Activated CD8-positive, alpha-beta memory T cell treated with anti-CD3 and anti-CD28 coated beads, Interleukin-2, amount 50 U/mL, for 48 hours (primary cell): ENCODE measurements at places on chromosomes 2 and 18.
A peak's percentile ranks its signal among the peaks of the same experiment; 100 is the strongest.

DNA sequence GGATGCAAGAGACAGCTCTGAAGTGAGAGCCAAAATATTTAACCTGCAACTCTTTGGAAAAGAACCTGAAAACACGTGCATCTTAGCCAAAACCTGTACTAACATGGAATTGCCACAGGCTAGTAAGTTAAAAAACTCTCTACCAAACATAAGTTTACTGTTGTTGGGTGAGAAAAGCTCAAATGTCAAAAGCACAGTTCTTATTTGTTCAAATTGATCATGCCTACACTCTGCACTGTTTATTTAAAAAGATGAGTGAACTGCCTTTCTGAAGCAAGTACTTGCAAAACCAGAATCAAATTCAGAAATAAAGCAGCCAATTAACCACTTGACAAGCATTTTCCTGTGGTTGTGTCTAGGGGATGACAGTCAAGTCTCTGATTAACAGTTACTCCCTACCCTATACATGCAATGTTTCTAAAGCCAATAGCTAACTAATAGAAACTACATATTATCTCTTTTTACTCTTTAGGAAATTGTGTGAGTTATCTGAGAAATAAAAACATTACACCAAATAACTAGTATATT is 5.6 kb downstream of the IKZF2 start:
- DNase-seq: no peak

GRCh38 chr18:77105028-77105427 is 27.6 kb downstream of the MBP start:
- DNase-seq: peak; percentile 40

- no peak for DNase-seq
These were observed 16.7 kb downstream of the ANKRD12 start for GRCh38 chr18:9153256-9153655.

- DNase-seq: no peak
These were observed 134.6 kb downstream of the TSN start for GRCh38 chr2:121890041-121890440.

GRCh38 chr2:45836316-45836715 is 184.8 kb downstream of the PRKCE start:
- no peak for DNase-seq

- no peak for DNase-seq
These were observed 235.0 kb downstream of the SUCLG1 start for GRCh38 chr2:84224121-84224520.

DNA sequence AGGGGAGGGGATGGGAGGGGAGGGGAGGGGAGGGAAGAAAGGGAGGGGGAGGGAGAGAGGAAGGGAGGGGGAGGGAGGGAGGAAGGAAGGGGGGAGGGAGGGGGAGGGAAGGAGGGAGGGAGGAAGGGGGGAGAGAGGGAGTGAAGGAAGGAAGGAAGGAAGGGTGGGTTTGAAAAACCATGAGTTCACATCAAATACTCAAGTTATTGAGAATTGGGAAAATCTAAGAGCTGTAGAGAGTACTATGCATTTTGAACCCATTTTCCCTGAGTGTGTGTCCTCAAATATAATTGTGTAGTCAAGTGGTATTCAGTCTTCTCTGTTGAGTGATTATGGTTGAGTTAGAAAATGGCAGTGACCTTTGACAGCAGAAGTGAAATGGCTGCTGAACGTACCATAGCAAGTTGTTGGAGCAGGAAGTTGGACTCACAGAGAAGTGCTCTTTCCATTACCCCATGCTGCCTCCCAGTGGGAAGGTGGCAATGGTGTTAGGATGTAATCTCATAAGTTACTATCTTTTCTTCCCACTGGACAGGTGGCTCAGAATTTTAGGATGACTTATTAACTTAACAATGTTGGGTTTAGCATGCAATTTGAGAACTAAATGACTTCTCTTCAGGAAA is 214.6 kb downstream of the SETBP1 start:
- no peak for DNase-seq

GRCh38 chr2:179543361-179543901 is 278.8 kb upstream of the SESTD1 start:
- no peak for DNase-seq

GRCh38 chr18:57595347-57595746 is 8.8 kb upstream of the FECH start:
- DNase-seq: no peak

DNA sequence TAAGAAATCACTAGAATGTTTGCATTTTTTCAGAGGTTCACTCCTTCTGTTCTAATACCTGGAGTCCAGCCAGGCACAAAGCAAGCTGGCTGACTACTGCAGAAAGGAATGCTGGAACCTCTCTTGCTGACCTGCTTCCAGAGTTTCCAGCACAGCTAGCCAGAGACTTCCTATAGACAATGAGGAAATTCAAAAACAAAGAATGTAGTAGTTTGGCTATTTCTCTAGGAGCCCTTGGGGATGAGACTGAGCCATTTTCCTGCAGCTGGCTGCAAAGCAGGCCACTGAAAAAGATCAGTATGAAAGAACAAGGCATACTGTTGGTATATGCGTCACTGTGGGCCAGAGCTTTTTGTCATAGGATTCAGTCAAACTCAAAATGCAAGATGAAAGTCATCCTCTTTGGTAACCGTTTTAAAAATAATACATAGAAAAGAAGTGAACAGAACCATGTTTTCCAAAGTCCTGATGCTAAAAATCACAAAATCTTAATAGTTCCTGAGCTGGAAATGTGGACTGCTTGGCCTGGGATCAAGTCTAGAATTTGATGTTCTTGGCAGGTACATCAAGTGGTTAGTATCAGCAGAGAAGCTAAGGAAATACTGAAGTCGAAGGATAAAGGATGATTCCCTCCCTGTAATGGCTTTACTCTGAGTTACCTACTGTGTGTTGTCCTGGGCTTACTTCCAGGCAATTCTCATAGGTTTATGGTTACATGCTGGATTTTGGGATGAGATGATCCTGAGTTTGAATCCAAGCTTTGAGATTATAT is 9.0 kb upstream of the DSEL start:
- no peak for DNase-seq

GRCh38 chr2:241895712-241896641 is 26.4 kb downstream of the RTP5 start:
- peak; percentile 75 for DNase-seq

- peak; percentile 59 for DNase-seq
These were observed 3.2 kb downstream of the NRP2 start for GRCh38 chr2:205685314-205686055.

DNA sequence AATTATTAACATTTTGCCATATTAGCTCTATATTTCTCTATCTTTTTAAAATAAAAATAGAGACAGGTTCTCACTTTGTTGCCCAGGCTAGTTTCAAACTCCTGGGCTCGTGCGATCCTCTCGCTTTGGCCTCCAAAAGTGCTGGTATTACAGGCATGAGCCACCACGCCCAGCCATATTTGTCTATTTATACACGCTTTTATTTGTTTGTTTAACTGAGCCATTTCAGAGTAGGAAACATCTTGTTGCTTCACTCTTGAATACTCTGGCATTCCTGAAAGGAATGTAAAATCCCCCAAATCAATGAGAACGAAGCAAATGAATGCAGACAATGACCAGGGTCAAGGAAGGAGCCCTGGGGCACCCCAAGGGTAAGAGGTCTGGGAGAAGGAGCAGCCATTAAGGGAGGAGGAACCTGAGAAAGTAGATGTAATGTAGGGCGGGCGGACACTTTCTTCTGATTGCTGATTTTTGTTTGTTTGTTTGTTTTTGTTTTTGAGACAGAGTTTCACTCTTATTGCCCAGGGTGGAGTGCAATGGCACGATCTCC is 31.7 kb upstream of the RAB1A start:
- no peak for DNase-seq

DNA sequence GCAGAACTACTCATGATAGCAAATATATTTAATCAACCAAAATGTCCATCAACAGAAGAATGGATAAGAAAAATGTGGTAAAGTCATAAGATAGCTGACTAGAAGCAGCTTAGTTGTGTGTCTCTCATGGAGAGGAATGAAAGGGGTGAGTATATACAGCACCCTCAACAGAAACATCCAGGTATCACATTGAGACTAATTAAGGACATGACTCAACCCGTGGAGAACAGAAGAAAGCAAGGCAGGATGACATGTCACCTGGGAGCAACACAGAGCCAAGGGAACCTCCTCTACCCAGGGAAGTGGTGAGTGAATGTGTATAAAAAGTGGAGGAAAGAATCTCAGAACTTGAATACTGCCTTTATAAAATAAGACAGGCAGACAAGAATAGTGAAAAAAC is 1695.0 kb upstream of the CELF4 start:
- DNase-seq: no peak

DNA sequence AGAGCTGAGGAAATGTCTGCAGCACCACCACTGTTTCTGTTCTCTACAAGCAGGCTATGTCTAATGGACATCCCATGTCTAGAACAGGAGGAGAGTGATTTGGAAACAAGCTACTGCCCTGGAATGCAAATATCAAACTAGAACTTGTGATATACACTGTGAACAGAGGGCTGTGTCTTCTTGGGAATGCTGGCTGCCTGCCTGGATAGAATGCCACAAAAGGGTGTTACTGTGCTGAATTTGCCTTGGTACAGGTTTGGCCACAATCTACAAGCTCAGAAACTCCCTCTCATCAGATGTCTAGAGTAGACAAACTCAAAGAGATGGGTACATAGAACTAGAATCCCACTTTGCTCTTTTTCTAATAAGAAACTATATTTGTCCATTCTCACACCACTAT is 170.5 kb downstream of the NYAP2 start:
- no peak for DNase-seq

DNA sequence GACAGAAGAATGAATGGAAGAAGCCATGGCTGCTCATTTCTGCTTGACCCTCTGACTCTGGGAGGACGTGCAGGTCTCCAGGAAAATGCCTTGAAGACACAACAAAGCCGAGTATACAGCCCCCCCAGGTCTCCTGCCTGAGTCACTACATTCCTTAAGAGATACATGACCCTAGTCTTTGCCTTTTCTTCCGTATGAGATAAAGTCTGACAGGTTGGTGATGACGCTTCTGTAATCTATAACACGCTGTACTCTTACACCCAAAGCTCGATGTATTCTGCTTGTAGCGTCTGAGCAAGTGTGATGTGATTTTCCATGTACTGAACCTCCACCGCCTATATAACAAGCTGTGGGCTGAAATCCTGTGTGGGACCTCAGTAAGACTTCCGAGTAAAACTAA is 77.3 kb downstream of the KCTD1 start:
- no peak for DNase-seq

DNA sequence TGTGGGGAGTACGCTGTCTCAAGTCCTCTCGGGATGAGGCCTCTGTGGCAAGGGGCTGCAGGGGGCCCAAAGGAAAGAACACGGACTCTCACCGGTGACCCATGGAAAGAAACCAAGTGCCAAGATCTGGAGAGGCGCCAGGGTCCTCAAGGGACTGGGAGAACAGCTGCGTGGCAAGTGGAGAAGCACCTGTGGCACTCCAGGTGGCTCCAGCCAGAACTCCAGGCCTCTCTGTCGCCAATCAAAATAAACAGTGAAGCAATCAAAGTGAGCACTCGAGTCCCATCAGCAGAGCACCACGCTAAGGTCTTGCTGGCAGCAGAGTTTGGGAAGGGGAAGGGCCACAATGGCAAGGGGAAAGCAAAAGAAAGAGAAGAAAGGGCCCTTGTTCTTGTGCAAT is 54.7 kb downstream of the BCL2 start:
- no peak for DNase-seq

DNA sequence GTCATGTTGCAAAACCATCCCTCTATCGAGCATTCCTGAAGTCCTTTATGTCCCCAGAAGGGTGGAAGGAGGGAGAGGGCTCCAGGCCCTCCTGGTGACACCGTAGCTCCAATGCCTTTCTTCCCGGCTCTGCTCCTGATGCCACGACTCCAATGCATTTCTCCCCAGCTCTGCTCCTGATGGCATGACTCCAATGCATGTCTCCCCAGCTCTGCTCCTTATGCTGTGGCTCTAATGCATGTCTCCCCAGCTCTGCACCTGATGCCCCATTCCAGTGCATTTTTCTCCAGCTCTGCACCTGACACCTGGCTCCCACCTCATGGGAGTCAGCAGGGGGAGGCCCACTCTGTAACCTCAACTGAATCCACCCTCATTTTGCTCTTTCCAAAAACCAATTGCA is 153.0 kb upstream of the SALL3 start:
- no peak for DNase-seq

GRCh38 chr2:201132518-201132917 is 16.6 kb downstream of the CFLAR start:
- no peak for DNase-seq

GRCh38 chr2:70712916-70713315 is 55.1 kb downstream of the ADD2 start:
- DNase-seq: no peak
